ENCODE measurements at places on chromosomes 7 and 10. TPM values are rescaled to one million over a fixed set of nuclear protein-coding genes. Genes with fewer than 3 reads are reported as not detected.

- H3K27me3 ChIP-seq: no peaks in the 10 kb centered on the region
- no peak overlapping the region for H3K27ac ChIP-seq
- peak; percentile 38 for DNase-seq
- H3K36me3 ChIP-seq: no peaks in the 10 kb centered on the region
- H3K4me3 ChIP-seq: no peak overlapping the region
These were observed 162.9 kb downstream of the ARL5B start for GRCh38 chr10:18822156-18822555.

DNA sequence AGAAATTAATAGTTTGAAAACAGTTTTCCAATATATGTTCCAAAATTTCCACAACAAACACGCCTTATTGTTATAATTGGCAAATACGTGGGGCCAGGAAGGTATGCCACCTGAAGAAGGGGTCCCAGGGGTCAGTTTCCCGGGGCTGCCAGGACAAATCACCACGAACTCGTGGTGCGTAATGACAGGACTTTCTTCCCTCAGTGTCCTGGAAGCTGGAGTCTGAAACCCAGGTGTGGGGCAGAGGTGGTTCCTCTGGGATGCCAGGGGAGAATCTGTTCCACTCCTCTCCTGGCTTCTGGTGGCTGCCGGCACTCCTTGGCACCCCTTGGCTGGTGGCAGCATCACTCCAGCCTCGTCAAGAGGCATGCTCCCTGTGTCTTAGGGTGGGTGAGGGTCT is 56.7 kb downstream of the CHST15 start:
- DNase-seq: no peak
- no peak overlapping the region for H3K27ac ChIP-seq
- no peak overlapping the region for H3K4me3 ChIP-seq
- no peaks in the 10 kb centered on the region for H3K36me3 ChIP-seq

OR6V1 gene
- not detected for total RNA-seq

C10orf120 gene
- not detected for total RNA-seq

DKK1 gene
- total RNA-seq: 54.4 TPM

TSPAN15 gene
- total RNA-seq: 1.8 TPM

ABCB4 gene
- 0.26 TPM for total RNA-seq

- no peaks in the 10 kb centered on the region for H3K27me3 ChIP-seq
- DNase-seq: peak; percentile 16
These were observed 48.4 kb downstream of the SHH start for GRCh38 chr7:155763691-155764437.

DNA sequence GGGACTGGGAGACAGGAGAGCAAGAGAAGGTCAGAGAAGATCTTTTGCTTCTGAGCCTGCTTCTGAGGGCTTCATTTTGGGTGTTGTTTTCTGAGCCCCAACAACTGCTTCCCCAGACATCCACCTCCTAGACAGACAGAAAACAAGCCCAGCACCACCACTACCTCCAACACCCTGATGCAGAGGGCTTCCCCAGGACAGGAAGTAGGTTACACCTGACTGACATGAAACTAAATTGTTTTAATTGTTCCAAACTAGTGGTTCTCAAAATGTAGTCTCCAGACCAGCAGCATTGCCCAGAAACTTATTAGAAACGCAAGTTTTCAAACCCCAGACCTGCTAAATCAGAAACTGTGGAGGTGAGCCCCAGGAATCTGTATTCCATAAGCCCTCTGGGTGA is 163.6 kb upstream of the KMT2E start:
- H3K27me3 ChIP-seq: peaks cover 7% of the 10 kb centered on the region
- H3K36me3 ChIP-seq: no peaks in the 10 kb centered on the region
- no peaks in the 10 kb centered on the region for H3K4me1 ChIP-seq
- DNase-seq: no peak
- H3K4me3 ChIP-seq: no peak overlapping the region
- no peak overlapping the region for H3K27ac ChIP-seq

GRCh38 chr7:84076219-84076618 is 118.4 kb downstream of the SEMA3A start:
- no peak overlapping the region for H3K27ac ChIP-seq
- no peak overlapping the region for H3K4me3 ChIP-seq
- no peaks in the 10 kb centered on the region for H3K36me3 ChIP-seq

DNA sequence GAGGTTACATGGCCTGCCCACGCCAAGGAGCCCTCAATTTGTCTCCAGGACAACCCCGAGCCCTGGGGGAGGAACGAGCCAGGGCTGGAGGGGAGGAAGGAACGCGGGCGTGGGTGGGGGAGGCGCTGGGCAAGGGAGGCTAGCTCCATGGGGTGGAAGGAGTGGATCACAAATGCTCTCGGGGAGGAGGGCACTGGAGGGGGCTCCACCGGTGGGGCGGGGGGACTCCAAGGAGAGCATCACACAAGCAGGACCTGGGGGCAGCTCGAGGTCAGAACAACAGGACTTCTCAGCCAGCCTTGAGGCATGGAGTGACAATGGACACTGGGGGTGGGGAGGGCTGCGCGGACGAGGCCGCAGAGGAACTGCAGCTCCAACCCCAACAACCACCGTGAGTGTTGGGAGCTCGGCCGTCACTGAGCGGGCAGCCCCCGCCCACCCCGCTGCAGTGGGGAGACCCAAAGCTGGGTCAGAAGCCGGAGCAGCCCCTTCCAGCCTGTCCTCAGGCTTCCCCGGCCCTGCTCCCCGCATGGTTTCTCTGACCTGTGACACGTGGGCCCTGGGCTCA is 41.1 kb downstream of the STK32C start:
- no peak for DNase-seq
- H3K27ac ChIP-seq: no peak overlapping the region
- H3K4me1 ChIP-seq: no peaks in the 10 kb centered on the region
- no peaks in the 10 kb centered on the region for H3K27me3 ChIP-seq
- no peak overlapping the region for H3K4me3 ChIP-seq
- no peaks in the 10 kb centered on the region for H3K36me3 ChIP-seq

DNA sequence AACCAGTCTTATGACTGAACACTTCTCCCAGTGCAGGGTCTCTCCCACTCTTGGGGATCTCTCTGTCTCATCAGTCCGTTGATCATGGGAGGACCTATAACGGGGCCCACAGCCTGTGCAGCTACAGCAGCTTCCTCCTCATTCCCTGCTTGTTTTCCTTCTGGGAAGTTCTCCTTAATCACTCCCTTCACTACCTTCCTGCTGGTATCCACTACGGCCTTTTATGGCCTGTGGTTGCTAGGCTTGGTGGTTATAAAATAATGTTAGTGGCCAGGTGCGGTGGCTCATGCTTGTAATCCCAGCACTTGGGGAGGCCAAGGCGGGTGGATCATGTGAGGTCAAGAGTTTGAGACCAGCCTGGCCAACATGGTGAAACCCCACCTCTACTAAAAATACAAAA is 3.5 kb upstream of the ZNF282 start:
- H3K4me3 ChIP-seq: no peak overlapping the region
- H3K27me3 ChIP-seq: no peaks in the 10 kb centered on the region
- no peak for DNase-seq
- peaks cover 4% of the 10 kb centered on the region for H3K4me1 ChIP-seq
- H3K36me3 ChIP-seq: no peaks in the 10 kb centered on the region
- no peak overlapping the region for H3K27ac ChIP-seq

- H3K4me1 ChIP-seq: no peaks in the 10 kb centered on the region
- DNase-seq: no peak
- no peak overlapping the region for H3K4me3 ChIP-seq
These were observed 2.4 kb downstream of the SH2B2 start for GRCh38 chr7:102289057-102289456.

DNA sequence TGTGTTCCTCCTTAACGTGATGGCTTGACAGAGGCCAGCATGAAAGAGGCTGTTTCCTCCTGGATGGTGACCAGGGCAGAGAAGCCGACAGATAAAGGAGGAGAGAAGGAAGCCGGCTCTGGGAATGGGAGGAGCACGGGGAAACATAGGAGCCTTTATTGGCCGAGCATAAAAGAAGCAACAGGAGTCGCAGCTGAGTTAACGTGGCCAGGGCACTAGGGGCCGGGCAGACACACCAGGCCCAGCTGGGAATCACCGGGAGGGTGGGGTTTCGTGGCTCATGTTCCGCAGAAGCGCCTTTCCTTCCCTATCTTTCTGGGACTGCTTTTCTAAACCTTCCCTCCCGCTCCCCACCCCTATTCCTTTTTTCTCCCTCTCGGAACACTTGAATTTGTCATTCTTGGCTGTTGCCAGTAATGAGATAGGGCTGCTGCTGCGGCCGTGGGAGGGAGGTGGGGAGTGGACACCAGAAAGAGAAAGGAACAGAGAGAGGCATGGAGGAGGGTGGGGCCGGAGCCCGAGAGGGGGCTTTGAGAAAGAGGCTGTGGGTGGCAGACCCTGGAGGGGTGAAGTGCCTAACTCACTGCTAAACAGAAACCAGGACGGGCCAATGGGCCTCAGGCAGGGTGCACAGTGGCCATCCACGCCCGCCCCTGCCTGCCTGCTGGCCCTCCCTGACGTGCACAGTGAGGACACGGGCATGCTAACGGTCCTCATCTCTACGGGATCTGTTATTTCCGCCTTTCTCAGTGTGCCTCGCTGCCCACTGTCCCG is 65.2 kb downstream of the COL13A1 start:
- H3K4me1 ChIP-seq: peaks cover 43% of the 10 kb centered on the region
- peak; percentile 76 for DNase-seq
- H3K27me3 ChIP-seq: no peaks in the 10 kb centered on the region
- H3K27ac ChIP-seq: peak overlapping the region; percentile 85
- peak overlapping the region; percentile 27 for H3K4me3 ChIP-seq
- no peaks in the 10 kb centered on the region for H3K36me3 ChIP-seq

LBX1 gene
- total RNA-seq: under 0.01 TPM

CHRM2 gene
- total RNA-seq: 7.9 TPM

GRM3 gene
- total RNA-seq: not detected

DNA sequence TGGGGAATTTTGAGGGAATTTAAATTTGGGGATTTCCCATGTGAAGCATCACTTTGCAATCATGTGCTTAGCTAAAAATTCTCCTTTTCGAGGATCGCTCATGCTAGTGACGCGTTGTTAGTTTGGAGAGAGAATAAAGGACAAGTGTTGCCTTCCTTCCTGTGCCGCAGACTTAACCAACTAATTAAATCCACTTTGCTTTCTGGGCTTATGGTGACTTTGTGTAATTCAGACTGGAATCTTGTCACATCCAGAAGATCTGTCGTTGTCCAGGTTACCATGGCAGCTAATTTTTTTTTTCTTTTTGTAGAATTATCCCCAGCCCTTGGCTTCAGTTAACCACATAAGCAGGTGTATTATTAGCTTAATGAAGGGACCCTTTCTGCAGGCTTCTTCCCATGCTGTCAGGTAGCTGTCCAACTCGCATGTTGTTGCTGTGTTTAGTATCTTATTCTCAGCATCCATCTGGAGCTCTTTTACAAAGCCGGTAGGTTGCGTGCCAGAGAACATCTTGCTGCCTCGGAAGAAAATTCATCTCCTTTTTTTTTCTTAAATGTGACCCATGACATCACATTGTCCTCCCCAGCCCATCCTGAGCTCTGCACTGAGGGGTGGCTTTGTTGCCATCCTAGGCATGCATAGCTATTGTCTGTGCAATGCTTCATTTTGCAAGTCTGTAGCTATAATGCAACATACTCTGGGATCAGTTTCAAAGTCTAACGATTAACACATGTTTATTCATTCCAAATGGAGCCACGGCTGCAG is 47.2 kb upstream of the NRP1 start:
- no peaks in the 10 kb centered on the region for H3K27me3 ChIP-seq
- no peaks in the 10 kb centered on the region for H3K36me3 ChIP-seq
- peak overlapping the region; percentile 56 for H3K27ac ChIP-seq
- peak; percentile 87 for DNase-seq

SYT15 gene
- total RNA-seq: under 0.01 TPM

GRCh38 chr10:102661658-102662028 is 17.4 kb downstream of the TRIM8 start:
- peaks cover 9% of the 10 kb centered on the region for H3K36me3 ChIP-seq
- no peak overlapping the region for H3K4me3 ChIP-seq
- H3K27me3 ChIP-seq: no peaks in the 10 kb centered on the region
- no peak for DNase-seq
- peaks cover 19% of the 10 kb centered on the region for H3K4me1 ChIP-seq

OPN1SW gene
- not detected for total RNA-seq

DNA sequence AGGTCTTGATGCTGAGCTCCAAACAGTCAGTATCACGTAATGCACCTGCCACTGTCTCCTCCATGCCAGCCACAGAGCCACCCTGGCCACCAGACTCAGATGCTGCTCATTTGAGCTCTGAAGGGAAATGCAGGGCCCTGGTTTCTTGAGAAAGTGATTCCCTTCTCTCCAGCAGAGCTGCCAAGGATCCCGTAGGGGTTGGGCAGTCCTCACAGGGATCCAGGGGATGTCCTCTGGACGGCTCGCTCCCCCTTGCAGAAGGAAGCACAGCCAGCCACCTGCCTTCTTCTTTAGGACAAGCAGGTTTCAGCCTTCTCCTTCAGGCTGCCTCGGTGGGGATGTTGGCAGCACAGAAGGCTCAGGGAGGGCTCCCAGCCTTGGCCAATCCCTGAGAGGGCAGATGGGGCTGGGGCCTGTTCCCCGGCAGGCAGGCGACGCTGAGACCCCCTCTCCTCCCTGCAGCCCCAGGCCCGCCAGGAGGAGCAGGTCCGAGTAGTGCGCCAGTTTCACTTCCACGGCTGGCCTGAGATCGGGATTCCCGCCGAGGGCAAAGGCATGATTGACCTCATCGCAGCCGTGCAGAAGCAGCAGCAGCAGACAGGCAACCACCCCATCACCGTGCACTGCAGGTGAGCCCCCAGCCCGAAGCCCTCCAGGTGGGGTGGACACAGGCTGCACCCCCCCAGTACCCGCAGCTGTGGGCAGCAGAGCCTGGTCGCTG is 48.9 kb downstream of the MKI67 start:
- no peak overlapping the region for H3K27ac ChIP-seq
- no peak for DNase-seq
- H3K27me3 ChIP-seq: no peaks in the 10 kb centered on the region
- no peaks in the 10 kb centered on the region for H3K36me3 ChIP-seq
- no peak overlapping the region for H3K4me3 ChIP-seq
- H3K4me1 ChIP-seq: no peaks in the 10 kb centered on the region

GRCh38 chr10:76195654-76196390 is 764.4 kb downstream of the LRMDA start:
- peak; percentile 51 for DNase-seq
- H3K27me3 ChIP-seq: no peaks in the 10 kb centered on the region
- no peak overlapping the region for H3K4me3 ChIP-seq
- no peaks in the 10 kb centered on the region for H3K4me1 ChIP-seq

DNA sequence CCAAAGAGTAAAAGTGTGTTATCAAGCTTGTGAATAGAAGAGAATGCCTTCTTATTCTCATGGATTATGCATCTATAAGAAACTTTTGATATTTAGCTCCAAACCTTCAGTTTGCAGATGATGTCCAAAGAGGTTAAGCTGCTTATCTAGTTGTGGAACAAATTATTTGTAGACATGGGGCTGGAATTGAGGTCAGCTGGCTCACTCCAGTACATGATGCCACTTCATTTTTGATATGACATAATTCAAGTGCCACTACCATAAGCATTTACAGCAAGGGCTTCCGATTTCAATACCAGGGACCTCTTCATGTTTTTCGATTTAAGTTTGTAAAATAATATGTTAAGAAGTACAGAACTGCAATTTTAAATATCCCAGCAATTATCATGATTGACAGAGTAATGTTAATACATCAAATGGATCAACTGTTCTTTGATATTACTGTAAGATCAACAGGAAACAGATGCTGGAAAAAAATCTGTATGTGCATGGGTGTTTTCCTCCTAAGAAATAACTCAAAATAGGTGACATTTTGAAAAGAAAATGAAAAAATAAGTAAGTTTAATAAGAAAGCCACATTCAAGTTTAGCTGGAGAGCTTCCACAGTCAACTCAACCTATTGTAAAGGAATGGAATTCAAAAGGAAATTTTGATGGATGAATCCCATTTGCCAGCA is 12.7 kb downstream of the FAM3C start:
- H3K27me3 ChIP-seq: no peaks in the 10 kb centered on the region
- no peaks in the 10 kb centered on the region for H3K36me3 ChIP-seq
- no peak overlapping the region for H3K27ac ChIP-seq
- DNase-seq: no peak
- no peak overlapping the region for H3K4me3 ChIP-seq
- no peaks in the 10 kb centered on the region for H3K4me1 ChIP-seq
